ENCODE measurements at places on chromosomes 12 and 14. TPM values are rescaled to one million over a fixed set of nuclear protein-coding genes. Genes with fewer than 3 reads are reported as not detected.

The NKX2-1 gene
- 0.13 TPM for total RNA-seq

The ETFBKMT gene
- total RNA-seq, result 2.4 TPM

The SLC16A7 gene
- 90.2 TPM for total RNA-seq

The MYF5 gene
- total RNA-seq, result 0.11 TPM

The FAM186B gene
- total RNA-seq, result 1.3 TPM

DNA sequence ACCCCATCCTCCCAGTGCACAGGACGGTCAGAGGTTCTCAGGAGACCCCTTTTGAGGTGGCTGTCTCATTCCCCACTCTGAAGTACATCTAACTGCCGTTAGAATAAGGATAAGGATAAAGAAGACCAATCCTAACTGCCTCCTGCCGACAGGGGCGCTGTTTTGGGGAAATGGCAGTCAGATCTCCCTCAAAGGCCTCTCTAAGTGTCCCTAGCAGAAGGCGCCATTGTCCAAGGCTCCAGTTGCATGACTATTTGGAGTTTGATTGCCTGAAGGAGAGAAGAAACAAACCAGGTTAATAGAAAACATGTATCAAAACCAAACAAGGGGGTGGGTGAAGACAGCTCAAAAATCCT lies 29.1 kb upstream of the KLRB1 start:
- no peak for ATAC-seq

The IFT81 gene
- 36.0 TPM for total RNA-seq

GRCh38 chr12:1080520-1081223 lies 89.6 kb downstream of the ERC1 start:
- ATAC-seq, result no peak

- peak; percentile 81 for ATAC-seq
Measured at GRCh38 chr12:131783915-131784541, 44.2 kb upstream of the MMP17 start.

DNA sequence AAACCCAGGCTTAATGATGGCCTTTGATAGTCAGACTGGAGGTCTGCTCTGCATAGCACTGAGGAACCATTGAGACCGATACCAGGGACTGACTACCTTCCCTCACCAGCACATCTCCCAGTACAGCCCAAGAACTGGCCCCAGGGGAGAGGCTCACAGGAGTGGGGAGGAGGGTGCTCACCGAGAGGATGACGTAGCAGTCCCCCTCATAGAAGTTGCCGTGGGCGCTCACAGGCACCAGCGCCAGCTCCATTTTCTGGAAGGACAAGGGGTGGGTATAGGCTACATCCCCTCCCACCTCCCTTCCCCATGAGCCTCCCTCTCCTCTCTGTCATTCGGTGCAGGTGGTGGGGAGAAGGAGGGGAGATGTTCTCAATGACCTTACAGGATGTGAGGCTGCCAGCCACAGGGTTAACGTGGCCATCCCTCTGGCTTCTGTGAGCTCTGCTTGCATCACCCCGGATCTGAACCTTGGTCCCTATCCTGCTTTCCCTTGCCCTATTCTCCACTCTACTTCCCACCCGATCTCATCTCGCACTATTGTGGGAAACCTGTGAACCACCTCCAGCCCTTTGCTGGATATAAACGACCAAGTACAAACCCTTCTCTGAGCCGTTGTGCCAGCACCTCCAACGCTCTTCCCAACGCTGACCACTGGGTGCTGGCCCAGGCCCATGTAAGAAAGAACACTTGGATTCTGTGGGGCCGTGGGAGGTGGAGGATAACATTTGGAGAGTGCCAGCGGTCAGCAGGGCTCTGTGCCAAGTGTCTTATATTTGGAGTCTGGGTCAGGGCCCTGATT lies 4.4 kb downstream of the AVIL start:
- no peak for ATAC-seq

The PTPRR gene
- 2.8 TPM for total RNA-seq

- no peak for ATAC-seq
Measured at GRCh38 chr12:1680804-1681492, 9.9 kb upstream of the ADIPOR2 start.

- ATAC-seq, result no peak
Measured at GRCh38 chr12:58583940-58584339, 336.4 kb downstream of the LRIG3 start.

The INSM2 gene
- 0.34 TPM for total RNA-seq

The CEBPE gene
- total RNA-seq, result 2.2 TPM

The NPFF gene
- not detected for total RNA-seq

- ATAC-seq, result no peak
Measured at GRCh38 chr14:68981539-68981976, 2.5 kb upstream of the ACTN1 start.

DNA sequence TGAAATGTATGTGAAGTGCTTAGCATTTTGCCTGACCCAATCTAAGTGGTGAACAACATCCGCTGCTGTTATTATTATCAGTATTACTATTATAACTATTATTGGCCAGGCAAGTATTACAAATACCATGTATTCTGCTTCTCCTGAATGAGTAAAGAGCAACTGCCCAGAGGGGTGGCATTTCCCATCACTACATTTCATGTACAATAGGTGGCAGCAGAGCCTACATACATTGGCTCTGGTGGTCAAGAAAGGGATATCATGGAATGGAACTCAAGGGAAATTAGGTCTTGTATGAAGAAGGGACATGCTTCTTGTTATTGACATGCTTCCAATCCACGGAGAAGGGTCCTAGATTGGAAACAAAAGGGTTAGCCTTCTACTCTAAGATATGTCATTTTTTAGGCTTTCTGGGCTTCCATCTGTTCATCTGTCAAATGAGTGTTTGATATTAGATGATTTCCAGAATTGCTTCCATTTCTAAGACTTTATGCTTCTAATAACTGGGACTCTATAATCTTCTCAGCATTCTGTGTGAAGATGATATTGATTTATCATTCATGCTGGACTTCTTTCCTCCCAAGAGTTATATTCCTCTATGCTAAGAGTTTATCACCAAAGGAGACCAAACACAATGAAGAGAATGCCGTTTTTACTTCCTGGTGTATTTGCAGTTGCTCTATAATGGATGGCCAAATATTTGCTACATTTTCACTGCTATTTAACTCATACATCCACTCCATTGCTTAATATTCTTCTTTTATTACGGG lies 239.1 kb downstream of the SSPN start:
- peak; percentile 89 for ATAC-seq

DNA sequence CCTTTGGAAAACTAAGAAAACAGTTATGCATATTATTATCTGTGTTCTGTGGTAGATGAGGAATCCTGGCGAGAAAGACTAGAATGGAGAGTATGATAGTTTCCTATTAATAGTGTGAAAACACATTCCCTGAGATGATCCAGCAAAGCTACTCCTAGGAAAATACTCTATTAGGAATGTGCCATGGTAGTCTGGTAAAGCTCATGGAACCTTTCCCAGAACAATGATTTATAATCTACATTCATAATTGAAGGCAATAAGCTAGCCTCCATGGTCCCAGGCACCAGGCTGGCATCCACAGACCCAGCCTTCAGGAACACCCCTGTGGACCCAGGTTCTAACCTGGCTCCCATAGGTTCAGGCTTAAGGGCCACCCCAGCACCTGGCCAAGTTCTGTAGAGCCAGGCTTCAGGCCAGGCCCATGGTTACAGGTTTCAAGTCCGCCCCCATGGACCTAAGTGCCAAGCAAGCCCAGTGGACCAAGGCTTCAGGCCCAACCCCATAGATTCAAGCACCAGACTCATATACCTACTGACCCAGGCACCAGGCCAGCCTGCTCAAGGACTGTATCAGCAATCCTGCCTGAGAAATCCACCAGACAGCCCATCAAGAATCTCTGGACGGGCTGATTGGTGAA lies 72.2 kb downstream of the ITPR2 start:
- ATAC-seq, result no peak

- ATAC-seq, result no peak
Measured at GRCh38 chr12:24748326-24748725, 200.6 kb downstream of the BCAT1 start.

DNA sequence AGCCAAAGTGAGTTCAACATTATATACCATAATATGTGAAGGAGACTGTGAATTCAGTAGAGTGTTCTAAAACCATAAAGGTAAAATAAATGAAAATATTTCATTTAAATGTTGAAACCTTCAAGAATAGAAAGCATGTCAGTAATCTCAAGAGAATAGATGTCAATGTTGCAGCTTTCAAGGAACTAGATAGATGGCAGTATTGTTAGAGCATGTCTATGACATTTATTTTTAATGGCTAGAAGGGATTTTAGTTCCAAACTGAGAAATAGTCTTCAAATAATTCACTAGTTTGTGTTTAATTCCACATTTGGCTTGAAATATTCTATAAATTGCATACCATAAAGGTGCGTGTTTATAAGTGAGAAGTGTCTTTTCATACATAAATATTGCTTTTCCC lies 326.5 kb downstream of the FLRT2 start:
- ATAC-seq, result no peak

DNA sequence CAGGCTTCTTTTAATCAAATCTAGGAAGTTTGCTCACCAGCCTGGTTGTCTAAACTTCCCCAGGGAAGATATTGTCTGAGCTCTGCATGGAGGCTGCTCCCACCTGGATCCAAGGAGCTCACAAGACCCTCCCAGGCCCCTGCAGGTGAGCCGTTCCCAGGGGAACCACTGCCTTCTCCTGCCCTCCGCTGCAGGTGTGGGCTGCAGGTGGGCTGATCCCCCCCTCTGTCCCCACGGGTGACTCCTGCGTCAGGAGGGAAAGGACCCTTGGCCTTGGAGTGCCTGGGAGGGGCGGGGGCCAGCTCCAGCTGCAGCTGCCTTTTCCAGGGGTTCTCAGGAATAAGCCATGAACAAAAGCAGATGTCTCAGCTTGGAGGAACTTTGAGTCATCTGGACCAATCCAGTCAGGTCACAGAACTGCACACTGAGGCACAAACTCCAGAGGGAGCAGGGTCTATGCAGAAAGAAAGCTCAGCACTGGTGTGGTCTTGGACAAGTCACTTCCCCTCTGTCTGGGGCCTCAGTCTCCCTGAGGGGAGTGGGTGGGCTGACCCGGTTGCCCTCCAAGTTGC lies 246.6 kb upstream of the RTL1 start:
- no peak for ATAC-seq

GRCh38 chr12:26749781-26750180 lies 83.2 kb downstream of the ITPR2 start:
- ATAC-seq, result peak; percentile 13

GRCh38 chr12:49462083-49462744 lies 76.6 kb upstream of the KCNH3 start:
- ATAC-seq, result no peak

Measured in motor neuron (in vitro differentiated cells).